ENCODE measurements at places on chromosomes 5 and 9.
A peak's percentile ranks its signal among the peaks of the same experiment; 100 is the strongest.

DNA sequence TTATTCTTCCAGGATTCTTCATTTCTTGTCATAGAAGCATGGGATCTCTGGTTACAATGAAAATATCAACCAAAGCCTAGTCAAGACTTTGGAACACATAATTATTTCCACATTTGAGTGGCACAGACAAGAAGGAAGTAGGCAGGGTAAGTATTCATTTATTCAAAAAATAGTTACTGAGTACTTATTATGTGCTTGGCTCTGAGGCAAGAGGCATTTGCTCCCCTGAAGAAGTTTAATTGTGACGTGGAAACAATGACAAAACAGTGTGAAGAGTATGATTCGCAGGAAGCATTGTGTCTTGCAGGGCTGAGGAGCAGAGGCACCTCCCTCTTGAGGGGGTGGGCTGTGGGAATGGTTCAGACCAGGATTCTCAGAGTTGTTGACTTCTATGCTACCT, 45.0 kb upstream of the TNFSF15 start:
- DNase-seq = peak; percentile 12

- no peak for DNase-seq
Observed at GRCh38 chr9:114503009-114503408, 2.3 kb downstream of the WHRN start.

DNA sequence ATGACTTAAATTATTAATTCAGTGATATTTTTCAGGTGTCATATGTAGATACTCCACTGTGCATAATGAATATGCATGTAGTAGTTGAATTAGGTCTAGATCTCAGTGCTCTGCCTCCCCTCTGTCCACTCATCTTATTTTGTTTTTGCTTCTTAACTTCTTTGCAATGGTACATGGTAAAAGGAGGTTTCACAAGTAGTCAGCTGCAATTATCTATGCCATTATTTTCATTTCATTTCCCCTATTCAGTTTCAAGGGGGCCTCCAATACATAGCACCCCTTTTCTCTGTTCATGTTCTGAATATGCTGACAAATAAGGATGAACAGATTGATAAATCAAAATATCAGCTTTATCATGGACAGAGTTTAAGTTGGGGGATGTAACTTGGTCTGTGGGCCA, 511.6 kb upstream of the ZNF608 start:
- no peak for DNase-seq

DNA sequence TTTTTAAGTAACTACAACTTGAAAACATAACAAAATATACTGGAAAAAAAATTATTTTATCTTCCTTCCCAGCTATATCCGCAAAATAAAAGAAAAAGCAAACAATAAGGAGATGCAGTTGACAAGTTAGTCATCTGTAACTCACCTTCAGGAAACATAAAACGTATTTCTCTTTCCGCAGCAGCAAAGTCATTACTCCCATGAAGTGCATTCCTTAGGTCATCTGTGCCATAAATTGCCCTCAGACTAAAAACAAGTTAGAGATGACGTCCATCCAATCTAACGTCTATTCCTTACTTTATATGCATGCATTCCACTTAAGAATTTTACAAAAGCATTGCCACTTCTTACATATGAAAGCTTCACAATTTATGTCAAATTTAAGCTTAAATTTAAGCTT, 10.9 kb downstream of the NME5 start:
- no peak for DNase-seq

Measured in MG63 (cell line).